ENCODE measurements at places on chromosomes 3 and 15.

GRCh38 chr3:170128977-170129431, 52.5 kb downstream of the PHC3 start:
- peak; percentile 30 for DNase-seq

GRCh38 chr3:72145506-72146380, 360.8 kb upstream of the PROK2 start:
- peak; percentile 73 for DNase-seq

GRCh38 chr3:16476636-16477035, 36.9 kb downstream of the RFTN1 start:
- peak; percentile 99 for DNase-seq

GRCh38 chr3:98657457-98657856, 64.0 kb upstream of the CPOX start:
- peak; percentile 19 for DNase-seq

DNA sequence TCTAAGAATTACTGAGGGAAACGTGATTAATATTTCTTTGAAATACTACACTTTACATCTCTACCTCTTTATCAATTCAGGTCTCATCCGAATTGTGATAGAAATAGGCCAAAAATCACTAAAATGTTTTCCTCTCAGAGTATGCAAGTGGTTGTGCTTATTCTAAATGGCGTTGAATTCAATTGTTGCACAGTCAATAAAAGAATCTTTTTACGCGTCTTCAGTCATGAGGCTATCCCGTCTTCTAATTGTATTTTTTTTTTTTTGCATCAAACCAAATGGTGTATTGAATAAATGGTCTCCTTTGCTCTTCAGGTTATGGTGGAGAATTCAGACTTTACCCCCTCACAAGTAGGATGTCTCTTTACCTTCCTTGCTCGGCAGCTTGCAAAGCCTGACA, 112.6 kb downstream of the VPS8 start:
- DNase-seq: no peak

- DNase-seq: no peak
Observed at GRCh38 chr3:106715286-106715685, 662.0 kb upstream of the CCDC54 start.

DNA sequence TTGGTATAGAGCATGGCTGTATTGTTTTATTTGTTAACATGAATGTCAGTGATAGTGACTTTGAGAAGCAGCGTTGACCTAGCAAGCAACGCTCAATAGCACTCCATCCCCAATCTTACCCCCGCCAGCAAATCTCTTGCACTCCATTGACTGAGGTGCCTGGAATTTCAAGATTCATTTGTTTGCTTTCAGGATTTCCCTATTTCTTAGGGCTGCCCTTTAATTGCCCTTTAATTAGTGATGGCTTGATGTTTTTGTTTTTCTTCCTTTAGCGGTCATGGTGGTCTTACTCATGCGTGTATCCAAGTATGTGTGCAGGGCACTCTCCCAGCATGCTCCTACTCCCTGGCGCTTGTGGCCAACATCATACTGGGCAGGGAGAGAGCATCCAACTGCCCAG, 216.8 kb upstream of the TBL1XR1 start:
- no peak for DNase-seq

DNA sequence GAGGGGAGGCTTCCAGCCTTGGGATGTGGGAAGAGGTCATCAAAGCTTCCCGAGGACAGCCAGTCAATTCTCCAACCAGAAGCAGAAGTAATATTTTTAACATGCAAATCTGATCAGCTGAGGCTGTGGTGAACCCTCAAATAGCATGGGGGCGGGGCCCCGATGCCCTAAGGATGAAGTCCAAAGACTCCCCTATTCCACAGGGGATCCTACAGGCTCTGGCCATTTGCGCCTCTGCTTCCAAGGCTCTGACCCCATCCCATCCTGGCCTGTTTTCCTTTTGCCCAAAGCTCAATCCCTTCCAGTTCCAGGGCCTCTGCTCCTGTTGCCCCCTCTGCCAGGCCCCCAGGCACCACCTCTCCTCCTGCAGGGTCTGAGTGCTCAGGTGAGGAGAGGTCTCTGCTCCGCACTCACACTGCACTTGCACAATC, 6.7 kb upstream of the CSK start:
- DNase-seq: no peak

GRCh38 chr15:91127236-91127955, 27.3 kb downstream of the SV2B start:
- no peak for DNase-seq

GRCh38 chr3:114756506-114757279, 390.4 kb downstream of the ZBTB20 start:
- peak; percentile 43 for DNase-seq

DNA sequence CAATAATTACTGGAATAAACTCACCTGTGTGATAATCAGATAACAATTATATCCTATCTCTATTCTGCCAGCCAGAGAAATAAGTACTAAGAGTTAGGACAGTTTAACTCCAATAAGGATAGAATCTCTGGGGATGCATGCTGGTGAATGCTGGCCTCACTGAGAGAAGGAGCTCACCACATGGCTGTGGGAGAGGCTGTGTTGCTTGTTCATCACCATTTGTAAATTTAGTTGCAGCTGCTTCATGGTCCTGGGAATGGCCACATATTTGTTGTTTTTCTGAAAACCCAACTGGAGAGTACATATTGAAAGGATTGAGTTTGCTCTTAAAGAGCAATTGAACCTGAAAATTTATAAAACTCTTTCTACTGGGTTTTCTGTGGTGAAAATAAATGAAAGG, 207.3 kb downstream of the NECTIN3 start:
- DNase-seq: peak; percentile 2

DNA sequence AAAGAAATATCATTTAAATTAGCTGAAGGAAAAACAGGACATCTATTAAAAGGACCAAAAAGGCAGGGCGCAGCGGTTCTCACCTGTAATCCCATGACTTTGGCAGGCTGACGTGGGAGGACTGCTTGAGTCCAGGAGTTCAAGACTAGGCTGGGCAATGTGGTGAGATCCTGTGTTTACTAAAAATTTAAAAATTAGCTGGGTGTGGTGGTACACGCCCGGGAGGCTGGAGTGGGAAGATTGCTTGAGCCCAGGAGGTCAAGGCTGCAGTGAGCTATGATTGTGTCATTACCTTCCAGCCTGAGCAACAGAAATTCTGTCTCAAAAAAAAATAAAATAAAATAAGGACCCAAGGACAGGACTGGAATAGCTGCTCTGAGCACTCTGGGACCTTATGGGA, 16.2 kb upstream of the HERC1 start:
- no peak for DNase-seq

DNA sequence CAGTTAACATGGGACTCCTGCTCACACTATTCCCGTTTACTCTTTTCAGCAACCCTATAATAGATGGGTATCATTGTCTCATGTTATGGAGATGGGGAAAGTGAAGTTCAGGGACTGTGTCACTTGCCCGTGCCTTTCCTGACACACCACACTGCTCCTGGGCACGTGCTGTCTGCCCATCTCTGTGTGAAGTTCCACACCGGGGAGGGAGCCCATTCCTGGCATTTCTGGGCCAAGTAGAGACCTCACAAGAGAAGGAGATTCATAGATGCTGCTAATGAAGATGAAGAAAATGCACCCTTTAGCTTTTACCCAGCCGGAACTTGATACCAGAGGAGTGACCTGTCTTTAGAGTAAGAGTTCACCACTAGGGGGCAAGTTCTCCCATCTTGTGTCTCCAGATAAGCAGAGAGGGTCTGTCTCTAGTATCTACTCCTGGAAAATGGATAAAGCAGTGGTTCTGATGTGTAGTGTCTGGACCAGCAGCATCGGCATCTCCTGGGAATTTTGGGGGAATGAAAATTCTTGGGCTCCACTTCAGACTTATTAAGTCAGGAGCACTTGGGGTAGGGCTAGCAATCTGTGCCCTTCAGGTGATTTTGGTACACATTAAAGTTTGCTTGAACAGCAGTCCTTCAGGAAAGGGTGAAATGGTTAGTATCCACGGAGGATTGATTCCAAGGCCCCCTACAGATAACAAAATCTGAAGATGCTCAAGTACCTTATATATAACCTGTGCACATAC, 2.0 kb upstream of the TOPBP1 start:
- peak; percentile 62 for DNase-seq

DNA sequence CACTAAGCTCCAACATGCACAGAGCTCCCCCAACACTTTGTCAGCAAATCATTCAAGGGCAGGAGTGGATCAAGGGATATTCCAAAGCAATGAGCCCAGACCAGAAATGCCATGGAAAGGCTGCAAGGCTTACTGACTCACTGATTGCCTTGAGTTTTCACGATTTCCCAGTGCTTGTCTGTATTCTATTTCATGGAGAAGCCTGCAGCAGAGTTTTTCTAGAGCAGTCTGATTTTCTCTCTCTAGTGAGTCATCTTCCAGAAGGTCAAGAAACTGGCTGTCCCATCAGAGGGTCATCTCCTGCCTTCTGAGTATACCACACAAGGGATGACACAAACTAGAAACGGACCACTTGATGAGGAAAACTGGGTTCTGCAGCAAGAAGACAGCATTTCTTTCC, 16.5 kb downstream of the LMCD1 start:
- DNase-seq: peak; percentile 88

DNA sequence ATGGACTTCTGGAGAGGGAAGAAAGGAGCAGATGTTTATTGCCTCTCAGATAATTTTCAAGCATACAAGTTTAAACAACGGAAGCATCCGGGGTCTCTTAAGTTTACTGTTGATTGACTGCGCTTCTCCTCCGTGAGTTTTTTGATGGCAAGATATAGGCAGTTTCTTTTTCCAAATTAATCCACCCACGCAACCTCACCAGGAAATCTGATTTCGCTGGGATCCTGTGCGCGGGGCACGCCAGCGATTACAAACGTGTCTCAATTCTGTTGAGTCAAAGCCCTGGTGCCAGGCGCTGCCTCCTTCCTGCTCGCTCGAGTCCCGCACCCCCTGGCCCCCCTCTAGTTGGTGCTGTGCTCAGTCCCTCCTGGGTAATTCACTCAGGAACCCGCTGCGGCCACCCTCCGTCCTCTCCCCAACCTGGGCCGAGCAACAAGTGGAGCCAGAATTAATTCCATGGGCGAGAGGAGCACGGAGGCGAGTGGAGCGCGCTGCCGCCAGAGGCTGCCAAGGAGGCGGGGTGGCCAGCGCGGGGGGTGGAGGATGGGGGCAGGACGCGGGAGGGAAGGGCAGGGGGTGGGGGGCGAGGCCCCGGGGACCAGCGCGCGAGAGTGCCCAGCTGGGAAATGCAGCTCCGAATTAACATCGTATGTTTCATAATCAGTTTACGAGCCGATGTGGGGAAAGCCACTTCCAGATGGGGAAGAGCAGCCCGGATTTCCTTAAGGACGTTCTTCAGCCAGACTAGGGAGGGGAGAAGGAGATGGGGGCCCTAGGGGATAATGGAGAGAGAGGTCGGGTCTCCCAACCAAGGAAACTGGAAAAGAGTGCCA, 6.0 kb downstream of the WNT5A start:
- DNase-seq: peak; percentile 88

DNA sequence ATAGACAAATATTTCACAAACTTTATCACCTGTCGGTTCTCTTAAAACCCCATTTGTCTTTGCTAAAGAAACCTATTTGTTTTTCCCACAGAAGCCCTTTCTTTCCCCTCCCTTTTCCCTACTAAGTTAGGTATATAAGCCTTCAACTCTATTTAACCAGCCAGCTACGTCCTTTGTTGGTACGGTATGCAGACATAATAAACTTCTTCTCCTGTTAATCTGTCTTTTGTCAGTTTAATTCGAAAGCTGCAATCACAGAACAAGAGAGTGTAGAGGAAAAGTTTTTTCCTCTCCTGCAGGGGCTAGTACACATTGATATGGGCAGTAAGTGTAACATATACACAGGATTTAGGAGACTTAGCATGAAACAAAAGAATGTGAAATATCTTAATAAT, 21.9 kb upstream of the C15orf39 start:
- DNase-seq: no peak

All from amniotic epithelial cell (primary cell).